NCI-H82 (cell line): ENCODE measurements at places on chromosomes 13 and 19.

DNA sequence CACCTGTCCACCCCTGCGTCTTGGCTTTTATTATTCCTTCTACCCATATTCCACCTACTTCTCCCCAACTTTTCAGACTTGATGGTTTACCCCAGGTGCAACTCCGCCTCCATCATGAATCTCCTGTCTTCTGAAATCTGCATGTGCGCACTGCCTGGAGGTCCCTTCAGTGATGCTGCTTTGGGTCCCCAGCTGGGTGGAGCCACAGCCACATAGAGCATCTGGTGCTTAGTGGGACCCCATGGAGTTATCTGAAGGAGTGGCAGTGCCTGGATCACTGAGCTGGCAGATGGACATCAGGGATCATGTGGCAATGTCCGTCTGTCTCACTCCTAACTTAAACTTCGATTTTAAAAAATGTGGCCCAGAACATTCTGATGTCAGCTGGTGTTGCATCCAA, 13.5 kb downstream of the ZNF536 start:
- no peak for DNase-seq

DNA sequence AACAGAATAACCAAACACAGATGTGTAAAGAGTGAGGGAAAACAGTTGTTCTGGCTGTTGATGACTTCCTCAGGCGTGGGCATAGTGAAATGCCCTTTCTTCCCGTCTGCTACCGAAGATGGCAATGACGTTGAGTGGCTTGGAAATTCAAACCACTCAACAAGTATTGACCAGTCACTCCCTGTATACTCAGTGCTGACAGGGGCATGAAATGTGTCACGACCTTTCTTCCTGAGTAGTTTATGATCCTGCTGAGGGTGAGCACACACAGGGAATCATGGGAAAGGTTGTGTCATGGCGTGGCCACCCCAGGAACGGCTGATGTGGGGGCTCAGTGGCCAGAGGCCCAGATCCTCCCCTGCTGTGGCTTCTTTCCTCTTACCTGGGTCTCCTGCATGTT, 87.8 kb upstream of the C1QTNF9B start:
- no peak for DNase-seq

DNA sequence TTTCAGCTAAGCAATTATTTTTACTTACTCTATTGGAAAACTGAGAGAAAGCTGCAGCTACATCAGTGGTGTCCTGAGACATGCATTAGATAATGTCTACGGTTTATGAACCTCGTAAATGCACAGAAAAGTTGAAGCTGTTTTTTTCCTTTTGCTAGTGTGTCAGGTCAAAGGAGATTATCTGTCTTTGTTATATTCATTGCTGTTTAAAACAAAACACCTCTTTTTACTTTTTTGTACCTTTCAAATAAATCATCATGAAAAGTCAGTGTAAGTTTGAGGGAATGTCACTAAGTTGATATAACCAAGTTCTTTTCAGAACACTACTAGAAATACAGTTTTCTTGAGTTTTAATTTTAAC, 2.2 kb downstream of the NBEA start:
- no peak for DNase-seq

DNA sequence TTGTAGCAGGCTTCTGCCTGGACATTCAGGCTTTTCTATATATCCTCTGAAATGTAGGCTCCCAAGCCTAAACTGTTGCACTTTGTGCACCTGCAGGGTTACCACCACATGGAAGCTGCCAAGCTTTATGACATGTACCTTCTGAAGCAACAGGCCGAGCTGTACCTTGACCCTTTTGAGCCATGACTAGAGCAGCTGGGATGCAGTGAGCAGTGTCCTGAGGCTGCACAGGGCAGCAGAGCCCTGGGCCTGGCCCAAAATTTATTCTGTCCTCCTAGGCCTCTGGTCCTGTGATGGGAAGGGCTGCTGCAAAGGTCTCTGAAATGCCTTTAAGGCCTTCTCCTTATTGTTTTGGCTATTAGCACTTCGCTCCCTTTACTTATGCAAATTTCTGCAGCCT, 23.5 kb upstream of the CD177 start:
- no peak for DNase-seq

DNA sequence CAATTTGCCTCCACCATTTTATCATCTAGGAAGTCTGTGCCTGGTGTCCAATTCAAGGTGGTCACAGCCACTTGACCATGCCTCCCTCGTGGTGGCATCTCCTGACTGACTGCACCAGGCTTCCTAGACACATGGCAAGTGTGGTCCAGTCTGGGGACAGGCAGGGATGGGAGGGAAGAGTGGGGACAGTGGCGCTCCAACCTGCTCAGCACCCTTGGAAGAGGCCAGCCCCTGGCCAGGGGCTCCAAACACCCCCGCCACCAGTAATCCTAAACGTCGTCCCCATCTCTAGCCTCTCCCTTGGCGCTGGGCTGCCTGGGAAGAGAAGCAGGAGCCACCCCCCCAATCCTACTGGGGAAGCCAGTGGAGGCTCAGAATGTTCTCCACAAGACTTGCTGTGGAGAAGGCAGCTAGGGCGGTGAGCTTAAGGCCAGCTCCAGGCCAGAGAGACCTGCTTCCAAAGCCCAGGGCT, 2.7 kb downstream of the RPL36 start:
- no peak for DNase-seq

GRCh38 chr19:9667898-9668297, 7.0 kb downstream of the ZNF562 start:
- DNase-seq: no peak

GRCh38 chr13:34254366-34254765, 436.4 kb downstream of the RFC3 start:
- DNase-seq: no peak

GRCh38 chr13:44464471-44464870, 90.8 kb downstream of the SERP2 start:
- peak; percentile 75 for DNase-seq

DNA sequence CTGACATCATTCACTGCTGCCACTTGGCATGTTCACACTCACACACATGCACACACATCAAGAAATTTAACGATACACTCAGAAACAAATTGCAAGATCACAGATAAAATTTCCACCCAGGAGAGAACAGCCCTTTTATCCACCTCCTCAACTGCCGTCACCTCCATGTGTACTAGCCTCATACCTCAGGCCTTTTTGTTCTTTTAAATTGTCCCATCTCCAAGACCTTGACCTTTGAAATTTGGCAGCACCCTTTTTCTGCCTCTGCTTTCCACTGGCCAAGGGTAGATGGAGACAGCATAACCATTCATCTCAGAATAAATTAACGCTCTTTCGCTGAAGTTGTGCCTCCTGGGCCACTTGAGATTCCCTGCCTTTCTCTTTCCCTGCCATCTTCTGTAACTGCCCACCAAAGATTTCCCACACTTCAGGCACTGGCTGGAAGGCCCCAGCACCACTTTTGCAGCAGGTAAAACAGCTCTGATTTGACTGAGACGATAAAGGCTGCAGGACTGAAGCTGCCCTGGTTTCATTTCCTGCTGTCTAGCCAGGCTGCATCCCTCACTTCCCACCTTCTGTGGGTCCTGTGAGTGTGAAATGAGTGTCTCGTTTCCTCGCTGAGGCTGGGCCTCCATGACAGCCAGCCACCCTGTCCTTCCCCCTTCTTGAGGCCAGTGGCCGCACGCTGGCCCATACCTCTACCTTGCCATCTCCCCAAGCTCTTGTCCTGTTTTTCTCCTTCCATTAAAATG, 39.3 kb downstream of the MBNL2 start:
- DNase-seq: no peak

DNA sequence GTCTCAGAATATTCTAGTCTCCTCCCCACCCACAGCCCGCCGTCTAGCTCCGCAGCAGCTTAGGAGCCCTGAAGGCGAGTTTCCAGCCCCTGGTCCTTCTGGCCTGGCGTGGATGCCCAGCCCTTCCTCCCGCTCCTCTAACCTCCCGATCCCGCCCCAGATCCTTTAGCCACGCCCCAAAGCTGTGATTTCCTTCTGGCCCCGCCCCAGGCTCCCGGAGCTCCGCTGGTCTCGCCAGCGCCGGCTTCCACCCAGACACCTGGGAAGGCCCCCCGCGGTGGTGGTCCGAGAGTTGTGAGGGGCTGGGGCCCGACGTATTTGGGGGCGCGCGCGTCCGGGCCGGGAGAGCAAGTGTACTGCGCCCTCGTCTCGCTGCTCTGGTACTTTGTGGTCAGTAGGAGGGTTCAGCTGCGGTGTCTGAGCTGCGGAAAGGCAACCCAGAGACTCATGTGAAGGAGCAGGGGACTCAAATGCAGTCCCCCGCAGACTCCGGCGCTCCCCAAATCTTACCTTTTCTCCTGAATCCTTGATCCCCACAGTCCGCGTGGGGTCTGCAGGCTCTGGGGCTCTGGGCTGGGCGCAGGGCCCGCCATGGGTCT, at the start of gene CGB7:
Gene CGB7, minus strand, starts transcription at position 114 of the 599 bp plus-strand sequence. CDS start 2,374 bp downstream, outside the sequence.
- DNase-seq: peak; percentile 88

DNA sequence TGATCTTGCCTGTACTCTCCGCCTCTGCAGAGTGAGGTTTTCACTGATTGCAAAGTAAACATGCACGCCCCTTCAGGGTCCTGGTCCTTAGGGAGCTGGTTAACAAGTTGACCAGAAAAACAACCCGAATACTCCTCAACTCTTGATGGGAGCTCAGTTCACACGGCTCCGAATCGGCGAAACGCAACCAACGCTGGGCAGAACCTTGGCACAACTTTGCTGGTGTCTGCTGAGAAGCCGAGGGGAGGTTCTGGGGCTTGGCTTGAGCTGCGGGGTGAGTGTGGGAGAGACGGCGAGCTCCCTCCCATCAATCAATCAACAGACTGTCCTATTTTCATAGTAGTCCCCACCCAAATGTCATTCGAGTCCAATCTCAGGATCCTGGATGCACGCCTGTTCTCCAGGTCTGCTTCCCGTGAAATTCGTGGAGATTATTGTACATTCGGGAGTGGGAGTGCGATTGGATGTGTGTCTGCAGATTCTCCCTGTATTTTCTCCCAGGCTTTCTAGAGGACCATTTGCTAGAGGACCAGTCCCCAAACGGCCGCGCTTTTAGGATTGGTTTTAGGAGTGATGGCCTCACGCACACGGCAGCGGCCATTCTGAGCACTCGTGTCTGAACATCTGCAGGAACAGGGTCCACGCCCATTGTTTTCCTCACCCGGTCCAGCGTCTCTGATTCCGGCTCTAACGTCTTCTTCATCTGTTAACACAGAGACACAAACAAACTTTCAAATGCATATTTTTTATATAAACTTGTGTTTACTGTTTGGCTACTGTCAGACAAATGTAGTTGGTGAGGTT, 51.6 kb upstream of the F7 start:
- DNase-seq: no peak

- no peak for DNase-seq
Observed at GRCh38 chr13:33218020-33218419, 67.5 kb downstream of the STARD13 start.

DNA sequence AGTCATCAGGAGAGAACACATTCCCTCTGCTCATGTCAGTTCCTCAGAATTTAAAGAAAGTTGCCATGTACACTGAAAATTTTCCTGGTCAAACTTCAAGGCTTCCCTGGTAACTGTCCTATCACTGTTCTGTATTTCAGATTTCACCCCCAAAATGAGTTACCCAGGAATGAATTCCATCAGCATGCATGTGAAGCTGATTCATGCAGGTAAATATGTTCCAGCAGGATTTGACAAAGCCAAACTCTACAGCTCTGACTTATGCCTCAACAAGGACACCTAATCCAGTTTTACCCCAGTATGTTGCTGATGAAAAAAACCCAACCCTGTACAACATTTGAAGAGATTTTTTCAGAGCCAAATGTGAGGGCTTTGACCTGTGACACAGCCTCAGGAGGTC, 21.5 kb downstream of the LIG4 start:
- no peak for DNase-seq

GRCh38 chr13:114043421-114044053, 69.7 kb upstream of the C13orf46 start:
- DNase-seq: peak; percentile 98

DNA sequence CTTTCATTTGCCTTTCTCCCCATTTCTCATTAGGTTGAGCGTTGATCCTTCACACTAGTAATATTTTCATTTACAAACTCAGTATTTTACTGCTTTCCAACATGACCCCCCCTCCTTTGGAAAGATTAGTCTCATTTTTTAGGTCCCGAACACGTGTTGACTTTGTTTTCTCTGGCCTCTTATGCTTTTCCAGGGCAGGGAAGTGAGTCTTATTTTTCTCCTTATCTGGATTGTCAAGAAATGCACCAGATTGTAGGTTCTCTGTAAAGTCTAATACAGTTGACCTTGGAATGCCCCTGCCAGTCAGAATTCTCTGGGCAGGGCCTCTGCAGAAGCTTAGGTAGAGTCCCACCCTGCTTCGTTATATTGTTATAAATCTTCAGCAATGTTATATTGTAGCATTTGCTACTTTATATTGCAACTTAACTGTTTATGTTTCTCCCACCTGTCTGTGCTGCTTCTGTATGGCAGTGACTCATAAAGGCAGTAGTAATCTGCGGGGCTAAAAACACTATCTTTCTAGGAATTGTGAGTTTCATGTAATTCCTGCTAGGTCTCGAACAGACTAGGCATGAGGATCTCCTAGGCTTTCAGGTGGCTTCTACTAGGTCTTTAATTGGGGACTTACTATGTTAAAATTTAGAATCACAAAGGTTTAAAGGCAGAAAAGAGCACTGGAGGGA, 2.0 kb downstream of the TDRD3 start:
- DNase-seq: peak; percentile 40

DNA sequence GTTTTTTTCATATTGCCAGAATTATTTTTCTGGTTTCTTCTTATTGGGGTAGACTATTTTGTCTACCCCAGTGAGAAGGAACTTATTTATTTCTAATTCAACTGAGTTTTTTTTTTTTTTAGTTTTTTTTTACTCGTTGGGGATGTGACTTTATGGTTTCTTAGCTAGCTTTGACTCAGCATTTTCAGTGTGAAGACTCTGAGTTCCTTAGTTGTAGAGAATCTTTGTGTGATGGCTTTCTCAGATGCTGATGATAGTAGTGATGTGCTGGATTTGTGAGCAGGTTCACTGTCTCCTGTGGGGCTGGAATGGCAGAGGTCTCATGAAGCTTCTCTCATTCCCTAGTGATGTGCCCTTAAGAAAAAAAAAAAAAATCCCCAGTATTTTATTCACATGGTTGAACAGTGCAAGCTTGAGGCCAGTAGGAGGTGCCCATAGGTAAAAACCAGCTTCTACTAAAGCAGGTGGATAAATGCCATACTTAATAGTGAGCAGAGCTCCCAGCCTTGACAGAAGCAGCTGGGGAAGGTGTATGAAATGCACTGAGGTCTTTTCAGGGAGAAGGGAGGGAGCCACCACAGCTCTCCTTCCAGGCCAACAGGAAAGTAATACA, 106.2 kb upstream of the KLF5 start:
- no peak for DNase-seq

GRCh38 chr19:11031421-11032070, 57.7 kb upstream of the LDLR start:
- DNase-seq: no peak

GRCh38 chr13:97249093-97249795, 27.1 kb downstream of the MBNL2 start:
- DNase-seq: no peak

GRCh38 chr13:102261809-102262208, 140.0 kb downstream of the FGF14 start:
- DNase-seq: peak; percentile 31
